Left hindlimb (tissue), 1 donor: ENCODE measurements at places on chromosomes 11 and 22.

DNA sequence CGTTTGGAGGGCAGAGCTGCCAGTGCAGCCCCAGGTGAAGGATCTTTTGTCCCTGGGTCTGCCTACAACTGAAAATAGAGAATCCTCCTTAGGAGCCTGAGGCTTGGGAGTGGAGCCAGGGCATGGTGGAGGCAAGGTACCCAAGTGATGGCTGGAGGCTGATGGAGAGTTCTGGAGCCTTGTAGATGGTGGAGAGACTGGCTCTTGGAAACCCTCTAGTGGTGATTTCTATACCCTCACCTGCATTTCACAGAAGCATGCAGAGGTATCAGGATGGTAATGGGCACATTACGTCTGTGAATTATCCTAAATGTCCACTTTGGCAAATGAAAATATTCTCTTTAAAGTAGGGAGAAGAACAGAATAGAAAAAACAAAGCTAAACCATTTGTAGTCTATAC is 44.4 kb downstream of the INSC start:
- DNase-seq, result no peak

- DNase-seq, result no peak
These were observed 3.9 kb downstream of the TENM4 start for GRCh38 chr11:79436919-79437277.

GRCh38 chr11:30917859-30918478 is 331.8 kb upstream of the MPPED2 start:
- DNase-seq, result no peak

DNA sequence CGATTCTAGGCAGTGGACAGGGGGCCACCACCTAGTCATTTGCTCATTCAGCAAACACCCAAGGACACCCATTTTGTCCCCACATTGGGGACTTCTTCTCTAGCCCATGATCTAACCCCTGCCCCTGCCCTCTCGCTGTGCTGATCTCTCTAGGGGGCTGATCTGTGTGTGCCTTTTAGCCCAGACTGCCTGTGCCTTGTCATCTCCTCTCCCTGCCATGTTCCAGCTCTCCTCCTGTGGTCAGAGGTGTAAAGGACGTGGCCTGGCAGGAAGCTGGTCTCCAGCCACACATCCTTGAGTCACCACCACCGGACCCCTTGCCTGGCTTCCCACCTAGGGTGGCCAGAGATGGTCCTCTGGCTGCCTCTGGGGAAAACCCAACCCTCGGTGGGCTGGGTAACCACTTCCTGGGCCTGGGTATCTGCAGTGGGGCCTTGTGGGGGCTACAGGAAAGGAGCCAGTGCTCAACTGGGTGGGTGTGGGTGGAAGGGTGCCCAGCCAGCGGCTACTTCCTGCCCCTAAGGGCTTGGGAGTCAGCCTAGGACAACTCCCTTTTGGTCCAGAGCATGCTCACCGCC is 1.3 kb downstream of the CTSW start:
- DNase-seq, result no peak

DNA sequence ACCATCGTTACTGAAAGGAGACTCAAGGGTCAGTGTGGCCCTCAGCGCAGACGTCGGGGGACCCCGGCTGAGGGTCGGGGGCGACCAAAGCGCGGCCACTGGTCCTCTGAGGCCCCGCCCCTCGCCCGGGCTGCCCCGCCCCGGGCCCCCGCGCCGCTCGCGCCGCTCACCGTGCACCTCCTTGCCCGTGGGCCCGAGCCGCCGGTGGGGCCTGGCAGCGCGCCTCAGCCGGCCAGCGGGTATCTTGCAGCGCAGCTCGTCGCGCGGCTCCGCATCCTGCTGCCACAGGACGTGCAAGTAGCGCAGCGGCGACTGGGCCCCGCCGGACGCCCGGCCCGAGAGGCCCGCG is 419 bp downstream of the ANKRD54 start:
- DNase-seq, result no peak

- no peak for DNase-seq
These were observed 38.1 kb upstream of the LDLRAD3 start for GRCh38 chr11:35905646-35906276.

DNA sequence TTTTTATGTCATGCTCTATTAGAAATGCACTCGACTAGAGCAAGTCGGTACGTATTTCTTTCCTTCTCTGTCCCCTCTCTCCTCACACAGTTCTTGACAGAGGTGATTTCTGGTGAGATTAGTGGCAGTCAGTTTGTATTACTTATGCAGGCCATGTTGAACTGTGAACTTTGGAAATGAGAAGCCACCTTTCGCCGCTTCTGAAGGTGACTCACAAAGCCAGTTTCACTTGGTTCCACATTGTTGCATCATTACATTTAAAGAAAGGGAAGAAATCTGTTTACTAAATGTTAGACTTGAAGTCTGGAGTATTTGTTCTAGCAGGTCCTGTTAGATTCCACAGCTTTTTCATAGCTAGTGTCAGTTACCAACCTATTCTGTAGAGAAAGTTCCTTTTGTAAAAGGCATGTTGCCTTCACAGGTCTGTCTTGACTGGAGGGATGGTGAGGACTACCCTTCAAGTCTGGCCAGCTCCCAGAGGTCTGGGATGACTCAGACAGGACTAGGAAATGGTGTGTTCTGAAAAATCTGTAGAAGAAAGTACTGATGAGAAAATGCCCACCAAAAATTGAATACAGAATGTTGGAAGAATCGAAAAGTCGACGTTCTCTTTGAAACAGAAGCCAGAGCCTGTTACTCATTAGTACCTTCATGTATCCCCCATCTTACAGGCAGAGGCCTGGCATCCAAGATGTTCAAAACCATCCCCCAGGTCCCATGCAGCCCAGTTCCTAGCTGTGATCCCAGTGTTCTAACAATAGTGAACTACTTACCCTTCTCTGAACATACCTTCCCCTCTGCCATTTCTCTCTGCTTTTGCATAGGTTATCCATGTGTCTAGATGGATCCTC is 181.4 kb downstream of the DBX1 start:
- DNase-seq, result no peak

GRCh38 chr22:44723801-44724200 is 21.8 kb downstream of the PRR5 start:
- no peak for DNase-seq

DNA sequence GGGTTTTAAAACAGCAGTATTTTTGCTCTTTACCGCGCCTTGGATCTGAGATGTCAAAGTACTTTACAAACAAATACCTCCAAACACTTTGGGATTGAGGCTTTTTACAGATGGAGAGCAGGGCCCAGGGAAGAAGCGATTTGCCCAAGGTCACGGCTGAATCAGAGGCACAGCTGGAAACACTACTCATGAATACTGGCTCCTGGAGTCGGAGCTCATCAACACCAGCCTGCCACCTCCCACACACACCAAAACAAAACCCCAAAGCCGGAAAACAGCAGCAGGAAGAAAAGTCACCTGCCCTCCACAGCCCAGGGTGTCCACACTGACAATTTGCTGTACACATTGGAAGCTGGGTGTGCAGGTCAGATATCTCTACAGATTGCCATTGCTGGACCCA is 339.4 kb downstream of the CADM1 start:
- DNase-seq, result no peak

DNA sequence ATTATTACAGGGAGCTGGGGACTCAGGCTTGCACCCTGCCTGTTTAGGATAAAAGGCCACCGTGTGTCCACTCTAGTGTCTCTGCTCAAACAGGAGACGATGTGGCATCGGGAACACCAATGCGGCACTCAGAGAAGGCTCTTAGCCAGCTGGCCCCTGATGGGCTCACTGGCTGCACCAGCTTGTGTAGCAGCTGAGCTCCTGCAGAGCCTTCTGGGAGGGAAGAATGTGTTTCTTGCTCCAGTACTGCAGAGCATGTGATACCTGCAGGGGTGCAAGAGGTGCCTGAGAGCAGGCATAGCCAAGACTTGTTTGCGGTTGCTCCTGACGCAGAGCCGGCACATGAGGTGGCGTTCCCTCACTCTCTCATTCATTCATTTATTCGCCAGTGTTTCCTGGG is 44.4 kb upstream of the KCNQ1OT1 start:
- no peak for DNase-seq

DNA sequence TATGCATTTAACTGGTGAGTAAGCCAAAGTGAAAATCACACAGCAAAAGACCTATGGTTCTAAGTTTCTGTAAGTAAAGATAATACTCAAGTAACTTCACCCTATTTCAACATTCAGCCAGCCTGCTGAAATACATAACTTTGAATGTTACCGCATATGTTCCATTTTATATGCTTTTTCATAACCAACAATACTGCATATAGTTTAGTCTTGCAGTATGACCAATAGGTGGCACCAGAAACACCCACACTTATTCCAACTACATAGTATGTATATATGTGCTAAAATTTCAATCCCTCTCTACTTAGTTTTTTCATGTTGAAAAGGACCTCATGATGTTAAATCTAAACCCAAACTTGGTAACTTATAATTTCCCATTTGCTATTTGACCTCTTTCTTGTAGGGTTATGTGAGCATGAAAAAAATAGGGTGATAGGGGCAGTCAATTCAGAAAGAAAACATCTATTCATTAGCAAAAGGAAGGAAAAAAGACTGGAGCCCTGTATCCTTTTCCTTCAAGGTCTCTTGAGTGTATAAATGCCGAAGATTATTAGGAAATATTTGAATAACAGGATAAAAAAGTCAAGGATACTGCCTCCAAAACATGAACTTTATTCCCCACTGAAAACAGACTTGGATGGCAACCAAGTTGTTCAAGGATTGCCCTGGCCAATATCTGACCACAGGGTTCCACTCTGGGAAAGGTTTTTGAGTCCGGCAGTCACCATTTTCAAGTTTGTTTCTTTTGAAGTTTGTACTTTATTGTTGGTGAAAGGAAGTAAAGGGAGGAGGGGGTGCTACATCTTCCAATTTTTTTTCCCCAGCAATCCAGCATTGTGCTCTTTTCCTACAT is 23.8 kb upstream of the FZD4 start:
- no peak for DNase-seq

DNA sequence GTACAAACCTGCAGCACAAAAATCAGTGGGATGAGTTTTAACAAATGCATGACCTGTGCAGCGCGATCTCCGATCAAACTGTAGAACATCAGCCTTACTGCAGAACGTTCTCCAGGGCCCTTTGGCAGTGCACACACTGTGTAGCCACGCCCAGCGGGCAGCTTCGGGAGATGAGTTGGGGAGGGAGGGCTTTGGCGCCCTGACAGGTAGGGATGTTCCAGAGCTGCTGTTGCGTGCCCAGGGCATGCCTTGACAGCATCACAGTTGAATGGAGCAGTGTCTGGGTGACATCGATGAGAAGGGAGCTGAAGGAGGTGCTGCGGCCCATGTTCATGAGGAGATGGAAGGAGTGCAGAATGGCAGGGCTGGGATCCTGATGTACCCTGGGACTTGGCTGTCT is 80.2 kb downstream of the TBC1D22A start:
- DNase-seq, result no peak

- no peak for DNase-seq
These were observed 90.7 kb downstream of the FAM76B start for GRCh38 chr11:95698676-95699557.

DNA sequence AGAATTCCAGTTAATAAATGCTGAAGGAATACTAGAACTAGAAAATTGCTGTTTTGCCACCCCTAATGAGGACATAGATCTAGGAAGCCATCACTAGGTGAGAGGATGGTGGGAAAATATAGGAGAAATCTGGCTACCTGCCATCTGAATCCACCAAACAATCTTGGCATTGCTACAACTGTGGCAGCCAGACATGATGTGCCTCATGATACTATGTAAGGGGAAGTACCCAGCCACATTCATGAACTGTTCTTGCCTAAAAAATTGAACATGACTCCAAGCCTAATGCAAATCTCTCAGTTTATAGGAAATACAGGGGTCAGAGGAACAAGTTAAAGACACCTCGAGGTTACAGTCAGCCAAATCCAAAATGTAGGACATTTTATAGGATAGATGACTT is 72.8 kb downstream of the SFI1 start:
- DNase-seq, result no peak

- no peak for DNase-seq
These were observed 304.2 kb downstream of the DYNC2H1 start for GRCh38 chr11:103413266-103413888.

DNA sequence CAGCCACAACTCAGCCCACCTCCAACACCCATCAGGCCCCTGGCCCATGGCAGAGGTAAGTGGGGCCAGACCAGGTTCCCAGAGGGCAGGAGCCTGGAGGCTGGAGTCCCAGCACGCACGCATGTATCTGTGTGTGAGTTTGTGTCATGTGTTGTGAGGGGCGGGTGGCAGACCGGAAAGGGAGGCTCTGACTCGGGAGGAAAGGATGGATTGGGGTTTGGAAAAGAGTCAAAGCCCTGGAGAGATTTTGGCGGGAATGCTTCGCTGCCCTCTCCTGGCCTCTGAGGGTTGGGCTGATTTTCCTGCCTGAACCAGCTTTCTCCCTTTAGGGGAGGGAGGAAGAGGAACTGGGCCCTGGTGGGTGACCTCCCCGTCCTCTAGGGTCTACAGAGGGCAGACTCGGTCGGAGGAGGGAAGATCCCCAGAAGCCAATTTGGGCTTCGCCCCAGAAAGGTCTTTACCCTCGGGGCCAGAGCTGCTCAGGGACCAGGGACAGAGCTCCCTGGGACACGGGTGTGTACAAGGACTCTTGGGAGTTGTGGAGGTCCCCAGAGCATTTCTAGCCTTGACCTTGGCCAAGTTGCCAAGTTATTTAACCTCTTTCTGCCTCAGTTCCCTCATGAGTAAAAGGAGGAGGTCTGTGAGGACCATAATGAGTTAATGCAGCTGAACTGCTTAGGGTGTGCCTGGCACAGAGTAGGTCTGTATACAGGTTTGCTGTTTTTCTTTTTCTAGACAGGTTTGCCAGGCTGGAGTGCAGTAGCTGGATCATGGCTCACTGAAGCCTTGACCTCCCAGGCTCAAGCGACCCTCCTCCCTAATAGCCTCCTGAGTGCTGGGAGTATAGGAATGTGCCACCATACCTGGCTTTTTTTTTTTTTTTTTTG is 6.9 kb downstream of the C11orf68 start:
- peak; percentile 83 for DNase-seq

GRCh38 chr11:113160808-113161124 is 153.6 kb upstream of the TTC12 start:
- DNase-seq, result no peak

DNA sequence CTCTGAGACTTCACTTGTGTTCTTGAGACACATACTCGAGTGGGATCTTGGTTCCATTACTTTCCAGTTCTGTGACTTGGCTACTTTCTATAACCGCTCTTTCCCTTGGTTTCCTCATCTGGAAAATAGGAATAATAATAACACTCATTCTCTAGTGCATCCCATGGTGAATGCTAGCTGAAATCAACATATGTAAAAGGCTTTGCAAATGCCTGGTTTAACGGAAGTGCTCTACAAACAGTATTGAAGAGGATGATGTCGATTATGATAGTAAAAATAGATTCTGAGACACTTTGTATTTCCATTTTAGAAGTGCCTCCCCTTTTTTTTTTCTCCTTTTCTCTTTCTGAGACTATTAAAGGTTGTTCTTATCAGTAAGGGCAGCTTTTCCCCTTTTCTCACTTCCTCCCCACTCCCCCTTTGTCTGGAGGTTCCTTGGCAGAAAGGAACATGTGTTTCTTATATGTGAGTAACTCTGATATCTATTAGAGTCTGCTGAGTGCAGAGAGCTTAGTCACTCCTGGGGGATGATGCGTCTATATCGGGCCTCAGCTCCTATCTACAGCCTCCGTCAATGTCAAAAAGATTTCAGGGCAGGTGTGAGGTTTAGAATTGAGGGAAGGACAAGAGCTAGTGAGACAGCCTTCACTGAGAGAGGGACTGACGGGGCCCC is 489.3 kb downstream of the NTM start:
- DNase-seq, result no peak

- DNase-seq, result no peak
These were observed 429 bp downstream of the SLC39A13 start for GRCh38 chr11:47408598-47409439.
